ENCODE measurements at places on chromosomes 6 and 20.

GRCh38 chr6:30682143-30683117, 4.0 kb downstream of the PPP1R18 start:
- peak; percentile 81 for DNase-seq

- no peak for DNase-seq
These were observed 29.9 kb upstream of the SYNCRIP start for GRCh38 chr6:85672623-85673022.

- no peak for DNase-seq
These were observed 136.3 kb downstream of the SULF2 start for GRCh38 chr20:47648943-47649342.

- DNase-seq, result no peak
These were observed 47.8 kb upstream of the ARMC2 start for GRCh38 chr6:108800427-108800864.

- DNase-seq, result no peak
These were observed 220.4 kb upstream of the ARID1B start for GRCh38 chr6:156556811-156557210.

DNA sequence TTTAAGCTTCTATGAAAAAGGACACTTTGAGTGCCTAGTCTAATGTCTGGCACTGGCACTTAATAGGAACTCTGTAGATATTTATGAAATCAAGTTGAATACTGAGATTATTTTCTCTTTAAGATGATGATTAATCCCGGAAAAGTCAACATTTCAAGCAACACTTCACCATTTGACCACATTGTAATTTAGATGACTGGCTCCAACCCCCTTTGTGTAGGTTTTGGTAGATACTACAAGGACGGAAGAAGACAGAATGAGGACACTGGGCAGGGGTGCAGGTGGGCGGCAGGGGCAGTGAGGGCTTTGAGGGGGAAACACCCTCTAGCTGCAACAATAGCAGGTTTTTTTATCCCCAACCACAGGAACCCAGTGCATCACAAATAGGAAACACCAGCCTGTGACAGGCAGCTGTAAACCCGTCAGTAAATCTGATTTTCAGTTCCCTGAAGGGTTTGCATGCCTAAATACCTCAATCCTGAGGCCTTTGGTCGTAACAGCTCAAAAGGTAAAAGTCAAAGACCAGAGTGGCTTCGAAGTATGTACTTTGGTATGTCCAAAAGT, 4.6 kb downstream of the DTNBP1 start:
- no peak for DNase-seq

DNA sequence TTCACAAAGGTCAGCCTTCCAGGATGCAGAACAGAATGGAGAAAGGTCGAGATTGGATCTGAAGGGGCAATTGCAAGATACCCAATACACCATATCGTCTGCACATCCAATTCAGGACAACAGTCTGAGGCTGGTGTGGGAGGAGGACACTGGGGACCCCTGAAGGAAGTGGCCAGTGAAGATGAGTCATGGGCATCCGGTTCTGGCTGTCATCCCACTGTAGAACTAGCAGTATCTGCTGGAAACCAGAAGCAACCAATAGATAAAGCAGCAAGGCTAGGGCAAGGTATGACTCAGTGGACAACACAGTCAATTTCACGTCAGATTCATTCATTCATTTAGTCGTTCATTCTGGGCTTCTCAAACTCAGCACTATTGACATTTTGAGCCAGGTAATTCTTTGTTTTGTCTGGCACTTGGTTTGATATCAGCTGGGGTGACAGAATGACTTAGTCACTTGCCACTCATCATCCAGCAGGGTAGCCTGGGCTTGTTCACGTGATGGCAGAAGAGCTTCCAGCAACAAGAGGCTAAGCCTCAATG, 30.3 kb upstream of the SHLD1 start:
- DNase-seq, result peak; percentile 32

DNA sequence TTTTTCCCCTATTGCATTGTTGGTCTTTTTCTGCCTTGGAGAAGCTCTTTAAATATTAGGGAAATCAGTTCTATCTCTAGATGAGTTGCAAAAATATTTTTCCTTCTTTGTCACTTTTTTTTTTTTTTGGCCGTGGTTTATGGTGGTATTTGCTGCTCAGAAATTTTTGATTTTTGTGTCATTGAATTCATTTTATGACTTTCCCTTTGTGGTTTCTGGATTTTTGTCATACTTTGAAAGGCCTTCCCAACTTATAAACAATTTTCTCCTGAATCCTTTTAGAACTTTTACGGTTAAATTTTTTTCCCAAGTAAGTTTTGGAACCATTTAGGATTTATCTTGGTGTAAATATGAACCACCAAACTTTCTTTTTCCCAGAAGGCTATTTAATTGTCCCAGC, 145.6 kb downstream of the GJA10 start:
- DNase-seq, result no peak

GRCh38 chr6:37155394-37156312, 14.3 kb upstream of the PIM1 start:
- no peak for DNase-seq

DNA sequence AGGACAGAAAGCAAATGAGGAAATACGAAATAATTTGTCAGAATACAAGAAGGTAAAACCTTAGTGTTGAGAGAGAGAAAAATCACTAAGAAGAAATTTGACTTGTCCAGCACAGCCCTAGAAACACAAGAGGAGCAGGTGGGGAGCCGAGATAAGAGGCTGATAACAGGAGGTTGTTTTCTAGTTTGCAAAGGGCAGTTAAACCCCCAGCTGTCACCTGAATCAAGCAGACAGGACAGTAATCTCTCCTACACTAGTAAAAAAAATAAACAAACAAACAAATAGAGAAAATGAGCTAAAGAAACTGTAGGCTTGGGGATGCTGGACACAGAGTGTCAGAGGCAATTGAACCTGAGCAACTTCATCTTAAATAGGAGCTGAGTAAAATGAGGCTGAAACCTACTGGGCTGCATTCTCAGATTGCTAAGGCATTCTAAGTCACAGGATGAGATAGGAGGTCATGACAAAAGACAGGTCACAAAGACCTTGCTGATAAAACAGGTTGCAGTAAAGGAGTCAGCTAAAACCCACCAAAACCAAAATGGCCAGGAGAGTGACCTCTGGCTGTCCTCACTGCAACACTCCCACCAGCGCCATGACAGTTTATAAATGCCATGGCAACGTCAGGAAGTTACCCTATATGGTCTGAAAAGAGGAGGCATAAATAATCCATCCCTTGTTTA, 40.4 kb downstream of the FAM184A start:
- no peak for DNase-seq

GRCh38 chr20:1835186-1836035, 59.8 kb upstream of the SIRPA start:
- no peak for DNase-seq

DNA sequence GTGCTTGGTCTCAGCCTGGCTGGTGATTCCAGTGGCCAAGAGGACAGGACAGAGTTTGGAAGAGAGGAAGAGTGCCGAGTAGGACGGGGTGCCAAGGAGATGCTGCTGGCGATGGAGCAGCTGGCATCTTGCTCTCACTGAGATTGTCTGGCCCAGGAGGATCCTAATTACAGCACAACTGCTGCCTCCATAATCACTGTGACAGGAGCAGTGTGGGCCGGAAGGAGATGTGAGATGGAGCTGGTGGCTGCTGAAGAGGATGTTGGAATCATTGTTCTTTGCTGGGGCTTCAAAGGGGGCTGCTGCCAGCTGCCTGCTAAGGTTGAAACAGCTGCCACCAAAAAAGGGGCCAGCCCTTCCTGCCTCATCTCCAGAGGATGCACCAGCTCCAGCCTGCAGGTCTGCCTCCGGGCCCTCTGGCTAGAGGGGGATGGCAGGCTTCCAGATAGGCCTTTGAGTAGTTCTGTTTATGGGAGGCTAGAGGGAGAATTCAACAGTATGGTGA, 214.4 kb downstream of the RNF144B start:
- no peak for DNase-seq

DNA sequence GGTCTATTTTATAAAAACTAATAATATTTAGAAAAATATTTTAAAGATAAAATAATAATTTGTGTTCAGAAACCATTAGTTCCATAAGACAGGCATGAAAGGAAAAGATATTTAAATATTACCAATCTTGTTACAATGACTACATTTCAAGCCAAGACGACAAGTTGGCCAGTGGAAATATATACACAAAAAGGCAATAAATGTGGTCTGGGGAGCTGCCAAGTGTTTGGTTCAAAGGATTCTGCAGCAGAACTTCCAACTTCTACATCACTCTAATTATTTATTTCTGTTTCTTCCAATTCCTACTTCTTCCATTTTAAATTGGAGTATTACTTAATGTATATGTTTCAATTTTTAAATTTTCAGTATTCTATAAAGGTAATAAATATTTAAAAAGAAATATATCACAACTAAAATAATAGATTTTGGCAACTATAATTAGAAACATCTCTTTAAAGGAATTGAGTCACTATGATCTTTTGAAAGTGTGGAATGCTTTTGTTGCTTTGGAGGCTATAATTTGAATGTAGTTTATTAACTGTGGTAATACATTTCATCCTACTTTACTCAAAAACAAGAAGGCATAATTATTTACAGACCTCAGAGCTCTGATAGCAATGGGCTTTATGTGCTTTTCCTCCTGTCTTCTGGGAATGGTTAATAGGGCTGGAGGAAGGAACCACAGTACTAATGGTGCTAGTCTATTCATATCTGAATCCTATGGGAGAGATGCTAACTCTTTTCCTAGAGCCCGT, 129.7 kb upstream of the FAM184A start:
- no peak for DNase-seq

DNA sequence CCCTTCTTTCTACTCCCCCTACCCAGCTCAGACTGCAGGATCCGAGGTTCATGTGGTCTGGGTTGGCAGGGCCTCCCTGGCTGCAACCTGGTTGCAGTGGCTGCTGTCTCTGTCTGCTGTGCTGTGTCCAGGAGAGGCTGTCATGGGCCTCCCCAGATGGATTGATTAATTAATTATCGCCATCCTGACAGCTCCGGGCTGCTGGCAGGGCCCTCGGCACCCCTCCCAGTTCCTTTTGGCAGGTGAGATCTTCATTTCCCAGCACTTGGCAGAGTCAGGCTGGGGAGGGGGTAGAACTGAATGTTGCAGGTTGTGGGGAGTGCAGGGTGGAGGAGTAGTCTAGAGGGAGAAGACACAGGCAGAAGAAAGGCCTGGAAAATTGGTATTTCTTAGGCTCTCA, 56.7 kb upstream of the ZFAND3 start:
- no peak for DNase-seq

DNA sequence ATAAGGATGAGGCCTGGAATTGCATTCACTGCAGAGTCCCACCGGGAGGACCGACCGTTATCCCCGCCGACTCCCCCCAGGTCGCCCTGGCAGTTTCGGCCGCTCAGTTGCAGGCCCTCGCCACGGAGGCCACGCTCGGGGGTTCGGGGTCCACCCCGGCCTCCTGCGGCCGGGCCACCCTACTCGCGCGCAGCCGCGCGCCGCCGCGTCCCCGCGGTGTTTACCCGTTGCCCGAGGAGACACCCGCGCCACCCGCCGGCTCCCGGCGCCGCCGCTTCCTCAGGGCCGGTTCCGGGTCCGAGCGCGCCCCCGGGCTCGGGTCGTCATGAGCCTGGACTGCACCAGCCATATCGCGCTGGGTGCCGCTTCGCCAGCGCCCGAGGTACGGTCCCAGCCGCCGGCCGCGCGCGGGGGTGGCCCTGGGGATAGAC, at the start of gene CCDC170:
CCDC170 (plus strand) TSS at position 214 of the 431 bp plus-strand sequence; CDS start at position 326, 112 bp downstream.
- DNase-seq, result no peak

DNA sequence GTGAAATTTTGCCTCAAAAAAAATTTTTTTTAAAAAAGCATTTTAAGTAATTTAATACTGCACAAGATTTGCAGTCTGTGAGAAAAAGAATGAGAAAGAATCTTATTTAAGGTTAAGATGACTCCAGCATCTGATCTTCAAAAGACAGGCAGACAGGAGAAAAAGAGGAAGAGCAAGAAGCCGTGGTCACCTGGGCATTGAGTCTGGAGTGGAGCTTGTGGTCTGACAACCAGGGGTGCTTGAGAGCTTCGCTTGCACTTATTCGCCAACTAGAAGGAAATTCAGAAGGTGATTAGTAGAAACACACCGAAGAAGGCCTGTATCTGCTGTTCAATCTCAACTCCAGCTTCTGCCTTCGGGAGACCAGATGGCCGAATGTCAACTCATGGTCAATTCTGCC, 75.9 kb downstream of the MYLK4 start:
- DNase-seq, result no peak

DNA sequence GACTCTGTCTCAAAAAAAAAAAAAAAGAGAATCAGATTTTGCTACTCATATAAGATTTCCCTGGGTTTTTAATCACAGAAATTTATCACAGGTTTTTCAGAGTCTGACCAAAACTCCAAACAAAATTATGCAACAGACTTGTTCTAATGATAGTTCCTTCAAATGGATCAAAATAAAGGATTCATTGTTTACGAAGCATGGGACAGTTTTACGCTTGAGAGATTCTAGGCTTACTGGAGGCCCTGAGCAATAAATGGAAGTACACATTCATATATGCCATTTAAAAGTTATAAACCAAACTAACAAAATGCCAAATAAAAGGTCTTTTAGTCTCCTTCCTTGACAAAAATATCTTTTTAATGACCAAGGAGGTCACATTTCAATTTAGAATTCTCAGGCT, 245.1 kb upstream of the KCNQ5 start:
- DNase-seq, result no peak

DNA sequence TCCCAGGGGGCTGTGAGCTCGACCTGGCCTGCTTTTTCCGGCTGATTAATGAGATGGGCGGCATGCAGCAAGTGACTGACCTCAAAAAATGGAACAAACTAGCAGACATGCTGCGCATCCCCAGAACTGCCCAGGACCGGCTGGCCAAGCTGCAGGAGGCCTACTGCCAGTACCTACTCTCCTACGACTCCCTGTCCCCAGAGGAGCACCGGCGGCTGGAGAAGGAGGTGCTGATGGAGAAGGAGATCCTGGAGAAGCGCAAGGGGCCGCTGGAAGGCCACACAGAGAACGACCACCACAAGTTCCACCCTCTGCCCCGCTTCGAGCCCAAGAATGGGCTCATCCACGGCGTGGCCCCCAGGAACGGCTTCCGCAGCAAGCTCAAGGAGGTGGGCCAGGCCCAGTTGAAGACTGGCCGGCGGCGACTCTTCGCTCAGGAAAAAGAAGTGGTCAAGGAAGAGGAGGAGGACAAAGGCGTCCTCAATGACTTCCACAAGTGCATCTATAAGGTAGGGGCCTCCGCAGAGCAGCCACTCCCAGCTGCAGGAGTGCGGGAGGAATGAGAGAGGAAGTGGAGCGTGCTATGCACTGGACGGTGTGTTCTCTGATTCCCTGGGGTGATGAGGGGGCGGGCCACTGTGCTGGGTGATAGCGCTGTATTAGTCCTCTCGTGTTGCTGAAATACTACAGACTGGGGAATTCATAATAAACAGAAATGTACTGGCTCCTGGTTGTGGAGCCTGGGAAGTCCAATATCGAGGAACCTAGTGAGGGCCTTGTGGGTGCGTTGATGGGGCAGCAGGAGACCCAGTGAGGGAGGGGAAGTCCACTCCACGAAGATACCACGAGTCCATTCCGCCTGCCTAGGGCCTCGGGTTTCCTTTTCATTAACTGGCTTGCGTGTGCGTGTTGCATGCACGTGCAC, 161.7 kb downstream of the DTNBP1 start:
- DNase-seq, result no peak

DNA sequence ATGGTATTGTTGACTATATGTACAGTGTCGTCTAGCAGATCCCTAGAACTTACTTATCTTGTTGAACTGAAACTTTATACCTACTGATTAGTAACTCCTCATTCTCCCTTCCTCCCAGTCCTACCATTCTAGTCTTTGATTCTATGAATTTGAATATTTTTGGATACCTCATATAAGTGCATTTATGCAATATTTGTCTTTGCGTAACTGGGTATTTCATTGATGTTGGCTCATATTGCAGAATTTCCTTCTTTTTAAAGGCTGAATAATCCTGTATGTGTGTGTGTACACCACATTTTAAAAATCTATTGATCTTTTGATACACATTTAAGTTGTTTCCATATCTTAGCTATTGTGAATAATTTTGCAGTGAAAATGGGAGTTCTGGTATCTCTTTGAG, 119.9 kb downstream of the SOX4 start:
- no peak for DNase-seq
